ENCODE measurements at places on chromosomes 7 and 10.

DNA sequence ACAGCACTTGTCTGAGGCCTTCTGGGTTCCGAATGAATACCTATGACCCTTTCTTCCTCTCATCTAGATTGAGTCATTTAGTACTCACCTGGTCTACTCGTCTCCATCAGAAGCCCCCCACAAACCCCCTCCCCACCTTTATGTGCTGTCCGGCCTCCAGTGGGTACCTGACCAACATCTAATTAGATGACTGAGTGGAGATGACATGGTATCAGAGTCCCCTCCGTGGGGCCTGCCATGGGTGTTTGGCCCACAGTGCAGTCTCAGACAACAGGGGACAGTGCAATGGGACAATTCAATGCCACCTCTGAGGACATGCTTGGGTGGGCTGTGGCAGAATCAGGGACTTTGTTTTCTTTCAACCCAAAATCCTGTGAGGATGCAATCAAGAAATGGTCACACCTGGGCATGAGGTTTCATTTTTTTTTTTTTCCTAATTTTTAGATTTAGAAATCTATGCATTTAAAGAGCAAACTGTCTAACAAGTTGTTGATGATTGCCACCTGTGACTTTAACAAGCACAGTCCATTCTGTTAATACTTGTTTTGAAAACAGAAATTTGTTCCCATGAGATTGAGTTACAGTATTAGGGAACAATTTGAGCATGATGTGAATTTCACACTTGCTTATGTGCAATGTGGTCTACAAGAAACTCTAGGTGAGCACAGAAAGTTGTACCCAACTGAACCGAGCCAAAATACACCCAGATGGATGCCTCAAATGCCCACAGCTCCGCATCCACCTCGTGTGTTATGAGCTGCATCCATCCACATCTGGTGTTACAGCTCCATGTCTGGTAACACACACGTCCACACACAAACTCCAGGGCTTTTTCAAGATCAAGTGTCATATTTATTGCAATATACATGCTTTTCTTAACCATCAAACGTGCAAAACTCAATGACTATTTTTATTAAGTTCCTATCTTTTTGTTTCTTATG lies 27.5 kb downstream of the GPRIN2 start:
- no peak for DNase-seq

DNA sequence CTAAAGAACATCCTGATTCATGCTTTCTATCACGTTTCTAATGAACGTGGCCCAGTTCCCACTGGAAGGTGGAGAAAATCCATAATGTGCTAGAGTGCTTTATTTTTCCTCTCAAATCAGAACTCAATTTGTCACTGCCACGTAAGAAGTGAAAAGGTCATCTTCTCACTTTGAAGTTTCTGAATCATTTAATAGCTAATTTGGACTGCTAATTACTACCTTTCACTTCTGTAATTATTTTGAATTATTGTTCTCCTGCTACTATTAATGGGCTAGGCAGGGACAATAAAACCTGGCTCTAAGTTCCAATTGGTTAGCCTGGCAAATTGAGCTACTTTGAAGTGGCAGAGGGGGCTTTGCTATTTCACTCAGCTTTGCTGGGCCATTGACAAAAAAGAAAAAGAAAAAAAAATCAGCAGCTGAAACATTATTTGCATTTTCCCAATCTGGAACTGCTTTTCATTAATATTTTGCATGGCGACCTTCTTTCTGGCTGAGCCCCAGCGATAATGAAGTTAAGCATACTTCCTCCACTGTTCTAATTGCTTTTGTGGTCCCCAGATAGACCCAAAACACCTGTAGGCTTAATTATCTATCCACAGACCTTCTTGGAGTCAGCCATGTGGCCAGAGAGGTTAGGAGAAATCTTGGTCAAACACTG lies 264.2 kb downstream of the SEC23IP start:
- no peak for DNase-seq

DNA sequence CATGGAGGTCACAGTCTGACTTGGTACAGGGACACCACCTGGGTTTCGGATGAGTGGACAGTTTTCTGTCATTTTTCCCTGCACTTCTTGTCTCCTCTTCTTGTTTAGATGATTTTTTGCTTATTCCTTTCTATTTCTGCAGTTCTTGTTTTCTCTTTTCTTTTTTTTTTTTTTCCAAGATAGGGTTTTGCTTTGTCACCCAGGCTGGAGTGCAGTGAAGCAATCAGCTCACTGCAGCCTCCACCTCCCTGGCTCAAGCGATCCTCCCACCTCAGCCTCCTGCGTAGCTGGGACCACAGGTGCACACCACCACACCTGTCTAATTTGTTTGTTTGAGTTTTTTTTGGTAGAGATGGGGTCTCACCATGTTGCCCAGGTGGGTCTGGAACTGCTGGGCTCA lies 49.7 kb upstream of the RASGEF1A start:
- no peak for DNase-seq

DNA sequence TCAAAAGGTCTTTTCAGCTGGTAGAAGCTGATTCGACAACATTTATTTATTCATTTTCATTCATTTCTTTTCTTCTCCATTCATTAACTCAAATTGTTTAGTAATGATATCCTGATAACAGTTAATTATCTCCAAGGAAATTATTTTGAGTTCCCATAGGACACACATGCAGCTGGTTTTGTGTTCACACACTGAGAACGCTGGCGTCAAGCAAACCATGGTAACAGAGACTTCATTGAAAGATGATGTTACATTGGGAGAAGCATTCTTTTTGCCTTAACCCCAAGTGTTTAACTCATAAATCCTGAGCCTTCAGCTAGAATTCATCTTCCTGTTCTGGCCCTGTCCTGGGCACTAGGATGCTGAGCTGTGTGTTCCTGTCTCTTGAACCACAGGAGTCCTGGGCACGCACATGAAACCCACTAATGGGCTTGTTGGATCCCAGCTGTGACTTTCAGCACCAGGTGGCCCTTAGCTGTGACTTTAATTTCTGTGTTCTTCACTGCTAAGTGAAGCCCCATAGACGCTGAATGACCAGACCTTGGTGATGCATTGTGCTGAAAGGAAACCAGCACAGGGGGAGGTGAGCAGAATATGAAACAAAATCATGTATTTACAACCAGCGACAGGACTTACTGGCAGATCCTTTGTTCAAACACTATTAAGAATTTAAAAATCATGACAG lies 121.5 kb upstream of the PRSS58 start:
- DNase-seq = no peak

DNA sequence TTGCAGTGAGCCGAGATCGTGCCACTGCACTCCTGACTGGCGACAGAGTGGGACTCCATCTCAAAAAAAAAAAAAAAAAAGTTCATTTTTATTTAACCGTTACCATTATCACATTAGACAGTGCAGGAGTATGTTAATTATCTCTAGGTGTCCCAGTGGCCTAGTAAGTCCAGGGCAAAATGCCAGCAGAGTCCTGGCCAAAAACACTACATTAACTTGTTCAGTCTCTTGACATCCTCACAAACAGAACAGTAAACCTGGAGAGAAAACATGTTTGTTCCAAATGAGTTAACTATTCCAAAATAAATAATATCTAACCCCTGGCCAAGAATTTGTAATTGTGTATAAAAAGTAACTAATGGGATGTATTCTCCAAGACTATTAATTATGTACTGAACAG lies 43.2 kb downstream of the PTPRZ1 start:
- no peak for DNase-seq

DNA sequence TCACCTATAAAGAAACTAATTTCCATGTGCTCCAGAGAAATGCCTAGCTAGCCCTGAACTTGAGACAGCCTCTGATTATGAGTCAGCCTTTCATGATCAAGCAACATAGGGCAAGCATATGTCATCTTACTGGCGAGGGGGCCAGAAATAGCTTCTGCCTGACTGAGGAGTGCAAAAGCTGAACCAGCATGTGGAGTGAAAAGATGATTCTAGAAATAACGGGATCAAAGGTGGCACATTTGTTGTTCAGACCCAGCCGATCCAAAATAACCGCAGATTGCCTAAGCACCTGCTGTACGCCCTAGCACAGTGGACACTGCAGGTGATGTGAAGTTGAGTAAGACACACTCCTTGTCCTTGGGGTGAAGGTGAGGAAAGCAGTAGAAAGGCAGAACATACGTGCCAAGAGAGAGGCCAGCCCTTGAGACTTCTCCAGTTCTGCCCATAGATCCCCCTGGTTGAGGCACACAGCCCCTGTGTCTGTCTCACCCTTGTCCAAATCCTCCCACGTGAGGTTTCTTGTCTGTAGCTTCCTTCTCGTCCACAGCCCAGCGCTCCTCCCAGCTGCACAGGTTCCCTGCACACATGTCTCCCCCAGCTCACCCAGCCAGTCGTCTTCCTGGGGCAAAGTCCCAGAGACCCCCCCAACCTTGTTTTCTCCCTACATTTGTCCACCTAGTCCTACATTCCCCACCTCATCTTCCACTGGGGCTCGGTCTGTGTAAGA lies 2.8 kb upstream of the BCL7B start:
- peak; percentile 52 for DNase-seq

GRCh38 chr7:34091321-34091917 lies 186.1 kb downstream of the BMPER start:
- peak; percentile 22 for DNase-seq

- DNase-seq = no peak
Observed at GRCh38 chr7:71560354-71560995, 428.5 kb downstream of the GALNT17 start.

- no peak for DNase-seq
Observed at GRCh38 chr7:46933596-46933995, 648.3 kb downstream of the TNS3 start.

DNA sequence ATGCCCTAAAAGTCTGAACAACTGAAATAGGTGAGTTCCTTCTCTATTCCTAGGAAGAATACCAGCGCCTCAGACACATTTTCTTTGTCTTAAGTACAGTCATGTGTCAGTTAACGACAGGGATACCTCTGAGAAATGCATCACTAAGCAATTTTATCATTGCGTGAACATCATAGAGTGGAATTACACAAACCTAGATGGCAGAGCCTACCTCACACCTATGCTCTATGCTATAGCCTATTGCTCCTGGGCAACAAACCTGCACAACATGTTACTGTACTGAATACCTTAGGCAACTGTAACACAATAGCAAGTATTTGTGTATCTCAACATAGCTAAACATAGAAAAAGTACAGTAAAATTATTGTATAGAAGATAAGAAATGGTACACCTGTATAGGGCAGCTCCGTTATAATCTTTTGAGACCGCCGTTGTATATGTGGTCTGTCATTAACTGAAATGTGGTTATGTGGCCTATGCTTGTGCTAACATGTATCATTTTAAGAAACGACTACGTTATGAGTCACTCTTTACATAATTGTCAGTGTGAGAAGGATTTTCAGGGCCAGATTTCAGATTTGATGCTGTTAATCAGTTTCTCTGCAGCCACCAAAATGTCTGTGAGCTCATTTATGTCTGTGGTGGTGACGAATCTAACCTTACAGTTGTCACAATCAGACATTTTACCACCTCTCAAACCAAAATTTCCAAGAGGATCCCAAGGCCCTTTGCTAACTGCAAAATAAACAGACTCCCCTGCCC lies 66.1 kb upstream of the STK17A start:
- DNase-seq = peak; percentile 90

DNA sequence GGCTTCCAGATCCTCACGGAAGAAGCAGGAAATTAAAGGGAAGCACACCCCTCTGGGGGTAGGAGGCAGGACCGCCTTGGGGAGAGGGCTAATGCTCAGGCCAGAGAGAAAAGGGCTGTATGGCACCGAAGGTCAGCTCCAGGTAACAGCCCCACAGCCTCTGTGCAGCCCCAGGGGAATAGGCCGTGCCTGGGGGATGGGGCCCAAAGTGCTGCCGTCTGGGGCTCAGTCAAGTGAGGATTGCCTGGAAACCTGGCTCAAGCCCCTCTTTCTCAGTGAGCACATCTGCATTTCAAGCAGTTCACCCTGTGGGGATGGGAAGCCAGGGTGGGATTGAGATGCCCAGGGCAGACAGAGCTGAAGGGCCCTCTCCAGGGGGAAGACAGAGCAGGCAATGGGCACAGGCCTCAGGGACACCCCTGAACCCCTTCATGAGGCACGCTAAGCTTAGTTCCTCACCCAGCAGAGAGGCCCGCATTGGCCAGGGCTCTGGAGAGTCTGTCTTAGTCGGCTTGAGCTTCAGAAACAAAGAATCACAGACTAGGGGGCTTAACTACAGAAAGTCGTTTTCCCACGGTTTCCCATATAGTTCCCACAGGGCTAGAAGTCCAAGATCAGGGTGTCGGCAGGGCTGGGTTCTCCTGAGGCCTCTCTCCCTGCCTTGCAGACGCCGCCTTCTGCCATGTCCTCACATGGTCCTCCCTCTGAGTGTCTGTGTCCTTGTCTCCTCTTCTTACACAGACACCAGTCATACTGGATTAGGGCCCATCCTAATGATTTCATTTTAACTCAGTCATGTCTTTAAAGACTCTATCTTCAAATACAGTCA lies 118.2 kb downstream of the PTPN20 start:
- DNase-seq = no peak

GRCh38 chr7:55983537-55983936 lies 19.2 kb downstream of the NIPSNAP2 start:
- DNase-seq = no peak

GRCh38 chr7:66974986-66975590 lies 20.3 kb downstream of the SBDS start:
- no peak for DNase-seq

DNA sequence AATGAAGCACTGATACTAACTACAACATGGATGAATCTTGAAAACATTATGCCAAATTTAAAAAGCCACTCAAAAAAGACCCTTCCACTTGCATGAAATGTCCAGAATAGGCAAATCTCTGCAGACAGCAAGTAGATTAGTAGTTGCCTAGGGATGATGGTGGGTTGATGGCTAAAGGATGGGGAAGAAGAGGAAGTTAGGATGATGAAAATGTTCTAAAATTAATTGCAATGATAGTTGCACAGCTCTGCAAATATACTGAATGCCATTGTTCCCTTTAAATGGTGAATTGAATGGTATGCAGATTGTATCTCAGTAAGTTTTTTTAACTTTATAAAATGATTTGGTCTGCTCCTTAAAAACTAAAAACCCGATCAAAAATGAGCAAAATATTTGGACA lies 7.3 kb upstream of the LIPA start:
- no peak for DNase-seq

DNA sequence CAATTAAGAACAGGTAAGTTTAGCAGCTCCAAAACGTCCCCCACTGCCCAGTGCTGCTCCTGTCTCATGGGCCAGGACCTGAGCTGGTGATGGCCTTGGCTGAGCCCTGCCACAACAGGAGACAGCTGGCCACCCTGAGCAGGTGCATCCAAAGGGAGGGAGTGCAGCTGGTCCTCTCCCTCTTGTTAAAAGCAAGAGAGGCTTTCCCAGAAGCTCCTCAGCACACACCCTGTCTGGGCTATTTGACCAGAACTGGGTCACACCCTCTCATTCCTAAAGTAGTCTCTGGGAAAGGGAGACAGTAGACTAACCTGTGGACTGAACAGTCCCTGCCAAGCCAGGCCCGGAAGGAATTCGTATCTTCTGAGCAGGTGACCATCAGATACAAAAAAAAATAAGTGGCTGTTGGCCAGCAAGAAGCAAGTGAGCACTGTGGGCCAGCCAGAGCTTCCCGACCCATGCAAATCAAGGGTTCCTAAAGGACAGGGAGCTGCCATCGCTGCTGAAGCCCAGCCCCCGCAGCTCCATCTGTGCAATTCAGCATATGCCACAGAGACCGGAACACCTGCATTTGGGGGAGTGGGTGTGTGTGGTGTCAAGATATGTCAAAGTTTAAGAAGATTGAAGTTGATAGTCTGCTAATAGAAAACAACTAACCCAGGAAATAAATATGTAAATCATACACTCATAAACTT lies 2.1 kb upstream of the TMEM72 start:
- DNase-seq = no peak

GRCh38 chr10:5518143-5518542 lies 6.6 kb upstream of the CALML3 start:
- DNase-seq = no peak

All from activated CD4-positive, alpha-beta T cell treated with anti-CD3 and anti-CD28 coated beads, Interleukin-10, Interleukin-2, amounts not matched to agents 100 ng/mL and 50 ng/mL, durations not matched to agents 16 hours and 8 hours (primary cell).